Astrocyte (in vitro differentiated cells and primary cell): ENCODE measurements at places on chromosomes 12 and 14. TPM values are rescaled to one million over a fixed set of nuclear protein-coding genes. Genes with fewer than 3 reads are reported as not detected.

DNA sequence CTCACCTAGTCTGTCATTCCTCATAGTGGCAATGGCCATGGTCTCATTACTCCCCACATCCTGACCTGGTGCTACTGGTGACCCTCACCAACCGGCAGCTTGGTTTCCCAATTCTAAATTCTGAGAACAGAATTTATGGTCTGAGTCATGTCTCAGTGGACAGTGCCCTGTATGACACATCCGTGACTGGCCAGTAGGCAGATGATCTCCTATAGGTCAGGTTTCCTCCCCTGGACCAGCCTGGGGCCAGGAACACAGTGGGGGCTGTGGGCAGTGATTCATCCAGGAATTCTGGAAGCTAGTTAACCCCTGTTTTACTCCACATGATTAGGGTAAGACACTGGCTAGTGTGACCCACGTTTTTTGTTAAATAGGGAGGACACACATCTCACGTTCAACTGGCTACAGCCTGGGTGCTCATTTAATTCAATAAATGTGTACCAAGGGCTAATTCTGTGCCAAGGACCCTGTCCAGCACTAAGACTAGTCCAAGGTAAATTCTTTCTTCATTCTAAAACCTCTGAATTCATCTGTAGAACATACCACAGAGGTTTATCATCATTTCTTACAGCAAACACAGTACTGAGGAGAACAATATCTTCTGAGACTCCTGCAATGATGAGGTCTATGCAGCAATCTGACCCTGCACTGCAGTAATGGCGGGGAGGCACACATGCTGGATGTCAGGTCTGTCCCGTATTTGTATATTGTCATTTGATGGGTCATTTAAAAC is 249.6 kb upstream of the TBX3 start:
- peak overlapping the region; percentile 65 for H3K27ac ChIP-seq
- DNase-seq = peak; percentile 88
- H3K4me3 ChIP-seq = no peak overlapping the region

- H3K4me1 ChIP-seq = no peaks in the 10 kb centered on the region
- H3K4me3 ChIP-seq = no peak overlapping the region
- H3K36me3 ChIP-seq = no peaks in the 10 kb centered on the region
- no peak for DNase-seq
- H3K27me3 ChIP-seq = peaks cover 20% of the 10 kb centered on the region
- no peak overlapping the region for H3K27ac ChIP-seq
Measured at GRCh38 chr12:52655720-52656124, 3.7 kb upstream of the KRT2 start.

DNA sequence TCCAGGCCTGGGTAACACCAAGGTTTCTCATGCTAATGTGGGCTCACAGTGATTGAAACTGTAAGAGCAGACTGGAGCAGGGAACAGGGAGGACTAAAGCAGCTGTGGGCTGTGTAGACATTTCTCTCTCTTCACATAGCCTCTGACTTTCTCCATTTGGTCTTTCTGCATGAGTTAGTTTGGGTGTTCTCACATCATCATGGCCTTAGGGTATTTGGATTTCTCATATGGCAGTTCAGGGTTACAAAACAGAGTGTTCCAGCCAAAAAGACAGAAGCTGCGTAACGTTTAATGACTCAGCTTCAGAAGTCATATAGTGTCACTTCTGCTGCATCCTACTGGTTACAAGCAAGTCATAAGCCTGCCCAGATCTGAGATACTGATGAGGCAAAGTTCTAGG is 52.0 kb upstream of the OSBPL8 start:
- no peak overlapping the region for H3K4me3 ChIP-seq
- H3K27ac ChIP-seq = no peak overlapping the region
- peak; percentile 63 for DNase-seq
- H3K27me3 ChIP-seq = no peaks in the 10 kb centered on the region
- no peaks in the 10 kb centered on the region for H3K36me3 ChIP-seq
- no peaks in the 10 kb centered on the region for H3K4me1 ChIP-seq

DNA sequence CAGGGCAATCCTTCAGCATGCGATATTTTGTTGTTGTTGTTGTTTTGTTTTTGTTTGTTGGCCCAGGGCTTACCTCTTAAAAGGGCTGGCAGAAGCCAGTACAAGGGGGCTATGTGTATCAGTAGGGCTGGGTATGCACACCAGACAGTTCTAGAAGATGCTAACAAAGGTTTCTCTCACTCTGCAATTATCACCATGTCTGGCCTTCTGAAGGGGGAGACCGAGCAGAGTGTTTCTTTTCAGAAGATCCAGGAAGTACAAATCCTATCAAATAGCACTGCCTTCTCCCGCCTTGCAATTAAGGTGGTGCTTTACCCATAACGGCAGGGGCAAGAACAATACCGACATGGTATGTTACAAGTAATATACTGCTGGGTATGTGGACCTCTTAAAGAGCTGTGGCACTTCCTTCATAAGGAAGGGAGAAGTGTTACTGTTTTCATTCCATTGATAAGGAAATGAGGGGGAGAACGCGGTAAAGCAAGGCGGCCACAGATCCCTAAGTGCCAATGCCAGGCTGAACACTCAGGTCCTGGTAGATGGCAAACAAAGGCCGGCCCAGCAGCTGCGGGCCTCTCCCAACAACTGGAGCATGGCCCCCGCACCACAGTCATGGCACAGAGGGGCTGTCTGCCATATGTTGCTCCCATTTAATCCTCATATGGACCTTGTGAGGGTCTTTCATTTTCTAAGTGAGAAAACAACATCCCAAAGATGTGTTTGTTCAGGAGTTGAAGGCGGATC is 19.2 kb upstream of the CACNA2D4 start:
- H3K4me3 ChIP-seq = no peak overlapping the region
- no peaks in the 10 kb centered on the region for H3K27me3 ChIP-seq
- H3K27ac ChIP-seq = no peak overlapping the region

GRCh38 chr14:92409043-92409442 is 86.1 kb downstream of the SLC24A4 start:
- no peak overlapping the region for H3K27ac ChIP-seq
- no peak overlapping the region for H3K4me3 ChIP-seq
- H3K27me3 ChIP-seq = peaks cover 2% of the 10 kb centered on the region
- no peak for DNase-seq
- H3K36me3 ChIP-seq = no peaks in the 10 kb centered on the region

KRT75 gene
- total RNA-seq = not detected in 2 replicates

ASCL1 gene
- not detected in 2 replicates for total RNA-seq

TAS2R19 gene
- 2.2 and 3.1 TPM in 2 replicates for total RNA-seq

DNA sequence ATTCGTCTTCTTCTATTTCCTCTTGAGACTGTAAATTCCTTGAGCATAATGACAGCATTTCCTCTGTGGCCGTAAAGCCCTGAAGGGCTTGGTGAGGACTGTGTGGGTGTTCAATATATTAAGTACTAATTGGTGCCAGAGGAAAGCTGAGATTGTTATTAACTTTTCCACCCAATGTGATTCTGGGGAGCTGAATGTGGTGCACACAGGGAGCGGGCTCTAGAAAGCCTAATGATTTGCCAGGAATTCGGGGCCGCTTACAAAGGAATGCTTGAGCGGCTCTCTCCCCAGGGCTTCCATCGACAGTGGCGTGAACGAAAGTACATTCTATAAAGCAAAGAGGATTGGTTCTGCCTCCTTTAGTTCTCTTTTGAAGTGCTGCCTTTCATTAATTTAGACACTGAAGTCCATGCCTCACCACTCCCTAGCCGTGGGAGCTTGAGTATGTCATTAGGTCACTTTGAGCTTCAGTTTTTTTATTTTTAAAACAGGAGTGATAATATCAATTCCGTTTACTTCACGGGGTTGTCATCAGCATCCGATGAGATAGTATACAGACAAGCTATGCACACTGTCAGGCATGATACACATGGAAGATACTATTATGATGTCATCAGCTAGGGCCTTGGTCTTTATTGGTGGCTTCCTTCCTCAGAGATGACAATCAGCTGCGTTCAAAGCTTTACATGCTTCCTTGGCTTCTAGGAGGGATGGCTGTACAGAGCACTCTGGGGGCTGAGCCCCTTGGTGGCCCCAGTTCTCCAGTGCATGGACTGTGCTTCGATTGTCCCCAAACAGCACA is 11.0 kb upstream of the GSG1 start:
- peaks cover 18% of the 10 kb centered on the region for H3K4me1 ChIP-seq
- no peaks in the 10 kb centered on the region for H3K36me3 ChIP-seq
- DNase-seq = no peak
- H3K27me3 ChIP-seq = no peaks in the 10 kb centered on the region

DNA sequence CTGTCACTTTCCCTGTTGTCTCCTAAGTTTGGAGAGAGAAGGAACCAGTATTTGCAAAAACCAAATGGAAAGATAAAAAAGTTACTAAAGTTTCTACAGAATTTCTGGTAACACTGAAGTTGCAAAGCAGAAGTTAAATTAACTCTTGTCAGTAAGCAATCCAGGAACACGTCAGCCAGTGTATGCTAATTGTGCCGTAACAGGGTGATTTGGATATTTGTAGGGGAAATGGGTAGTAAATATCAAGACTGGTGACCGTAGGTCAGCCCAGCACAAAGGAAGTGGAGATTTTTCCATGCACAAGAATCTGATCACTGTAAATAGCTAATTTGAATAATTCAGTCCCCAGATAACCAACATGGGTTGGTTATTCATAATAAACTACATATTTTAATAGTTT is 2.3 kb downstream of the CDKN1B start:
- no peak for DNase-seq
- H3K4me1 ChIP-seq = peaks cover 46% of the 10 kb centered on the region
- peak overlapping the region; percentile 93 for H3K4me3 ChIP-seq

- H3K27me3 ChIP-seq = no peaks in the 10 kb centered on the region
- H3K36me3 ChIP-seq = no peaks in the 10 kb centered on the region
- no peak overlapping the region for H3K4me3 ChIP-seq
- H3K4me1 ChIP-seq = no peaks in the 10 kb centered on the region
- H3K27ac ChIP-seq = no peak overlapping the region
Measured at GRCh38 chr12:25894759-25895158, 63.7 kb upstream of the RASSF8 start.

DNA sequence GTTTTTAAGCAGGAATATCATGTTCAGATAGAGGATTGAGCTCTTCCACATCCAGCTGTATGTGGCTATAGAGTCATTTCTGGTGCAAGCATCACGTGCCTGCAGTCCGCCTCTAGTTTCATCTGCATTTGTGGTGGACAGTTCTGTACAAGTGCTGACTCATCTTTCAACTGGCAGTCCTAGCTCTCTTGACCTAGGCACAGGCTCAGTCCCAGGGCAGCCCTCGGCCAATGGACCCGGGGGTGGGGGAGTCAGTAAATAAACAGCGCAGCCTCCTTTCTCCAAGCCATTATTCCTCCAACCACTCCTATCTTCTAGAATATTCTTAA is 41.8 kb upstream of the FRMD6 start:
- no peak overlapping the region for H3K4me3 ChIP-seq
- H3K27me3 ChIP-seq = no peaks in the 10 kb centered on the region
- H3K27ac ChIP-seq = no peak overlapping the region
- peaks cover 33% of the 10 kb centered on the region for H3K4me1 ChIP-seq
- no peaks in the 10 kb centered on the region for H3K36me3 ChIP-seq
- DNase-seq = peak; percentile 64

LETMD1 gene
- total RNA-seq = 25.2 and 26.4 TPM in 2 replicates

GALNT8 gene
- total RNA-seq = 6.4 and 6.8 TPM in 2 replicates

DNA sequence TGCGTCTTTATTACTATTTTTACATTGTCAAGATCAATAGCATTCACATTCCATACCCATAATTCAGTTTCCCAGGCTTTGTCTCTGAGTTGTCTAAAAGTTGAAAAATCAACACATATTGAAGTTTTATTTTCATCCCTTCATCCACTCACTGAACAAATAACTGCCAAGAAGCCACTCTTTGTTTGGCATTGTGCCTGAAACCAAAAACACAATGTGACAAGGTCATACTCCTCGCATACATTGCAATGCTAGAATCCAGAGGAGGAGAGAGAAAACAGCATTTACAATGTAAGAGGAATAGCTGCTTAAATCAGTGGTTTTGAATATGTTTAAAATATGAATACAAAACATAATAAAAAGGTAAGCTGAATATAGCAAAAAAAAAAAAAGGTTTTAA is 71.8 kb downstream of the CCDC60 start:
- DNase-seq = no peak
- no peak overlapping the region for H3K27ac ChIP-seq
- H3K36me3 ChIP-seq = no peaks in the 10 kb centered on the region
- no peaks in the 10 kb centered on the region for H3K4me1 ChIP-seq
- no peak overlapping the region for H3K4me3 ChIP-seq

PPFIA2 gene
- 0.59 and 1.3 TPM in 2 replicates for total RNA-seq

TCL1B gene
- not detected in 2 replicates for total RNA-seq

GPR65 gene
- 0.50 and 0.54 TPM in 2 replicates for total RNA-seq

GRCh38 chr12:37672655-37673260 is 643.8 kb upstream of the ALG10B start:
- no peaks in the 10 kb centered on the region for H3K27me3 ChIP-seq
- H3K27ac ChIP-seq = no peak overlapping the region
- no peak for DNase-seq
- H3K36me3 ChIP-seq = no peaks in the 10 kb centered on the region

DNA sequence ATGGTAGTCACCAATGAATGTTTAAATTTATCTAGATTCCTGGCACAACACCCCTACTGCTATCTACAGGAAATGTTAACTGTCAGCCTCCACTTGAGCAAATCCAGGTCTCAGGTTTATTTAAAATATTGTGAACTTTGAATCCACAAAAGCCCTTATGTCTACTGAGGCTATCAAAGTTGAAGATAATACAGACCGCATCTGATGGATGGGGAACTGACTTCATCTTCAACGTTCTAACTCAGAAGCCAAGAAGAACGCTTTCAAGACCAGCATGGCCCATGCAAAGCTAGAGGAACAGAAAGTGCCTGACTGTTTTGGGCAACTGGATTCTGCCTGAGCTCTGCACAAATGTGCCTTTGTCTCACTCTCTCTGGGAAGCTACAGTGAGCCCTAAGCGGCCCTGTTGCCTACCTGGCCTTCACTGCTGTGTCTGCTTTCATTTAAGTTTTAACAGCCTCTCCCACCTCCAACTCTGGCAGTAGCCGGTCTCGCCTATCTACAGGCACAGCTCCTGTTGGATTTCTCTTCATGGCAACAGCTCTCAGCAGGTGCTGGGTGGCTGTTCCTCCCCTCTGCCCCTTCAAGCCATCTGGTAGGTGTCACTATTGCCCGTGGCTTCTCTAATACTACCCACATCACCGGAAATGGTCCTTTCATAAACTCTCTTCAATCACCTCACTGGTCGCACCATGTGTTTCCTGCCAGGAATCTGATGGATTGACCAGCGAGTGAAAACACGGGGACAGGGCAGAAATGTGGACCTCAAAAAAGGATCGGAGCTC is 112.1 kb upstream of the OVCH1 start:
- no peak for DNase-seq
- H3K4me3 ChIP-seq = no peak overlapping the region
- no peaks in the 10 kb centered on the region for H3K36me3 ChIP-seq

- DNase-seq = peak; percentile 53
- peaks cover 28% of the 10 kb centered on the region for H3K27me3 ChIP-seq
- no peaks in the 10 kb centered on the region for H3K36me3 ChIP-seq
- peaks cover 19% of the 10 kb centered on the region for H3K4me1 ChIP-seq
- no peak overlapping the region for H3K4me3 ChIP-seq
- H3K27ac ChIP-seq = no peak overlapping the region
Measured at GRCh38 chr14:52266179-52266578, 1.3 kb upstream of the PTGDR start.
